ENCODE measurements at places on chromosomes 11 and 22. TPM values are rescaled to one million over a fixed set of nuclear protein-coding genes. Genes with fewer than 3 reads are reported as not detected.

GRCh38 chr11:113992459-113993110 lies 17.7 kb downstream of the HTR3A start:
- DNase-seq = no peak

Gene KCNK4
- total RNA-seq = under 0.01 TPM

GRCh38 chr22:24681236-24681635 lies 78.2 kb downstream of the GGT1 start:
- DNase-seq = peak; percentile 84

Gene PRR33
- not detected for total RNA-seq

- no peak for DNase-seq
Observed at GRCh38 chr11:83409891-83410290, 123.7 kb upstream of the CCDC90B start.

- no peak for DNase-seq
Observed at GRCh38 chr22:38710351-38710750, 4.6 kb downstream of the GTPBP1 start.

Gene TMEM132A
- total RNA-seq = 29.3 TPM

- DNase-seq = no peak
Observed at GRCh38 chr11:57314221-57314973, 10.4 kb downstream of the TNKS1BP1 start.

DNA sequence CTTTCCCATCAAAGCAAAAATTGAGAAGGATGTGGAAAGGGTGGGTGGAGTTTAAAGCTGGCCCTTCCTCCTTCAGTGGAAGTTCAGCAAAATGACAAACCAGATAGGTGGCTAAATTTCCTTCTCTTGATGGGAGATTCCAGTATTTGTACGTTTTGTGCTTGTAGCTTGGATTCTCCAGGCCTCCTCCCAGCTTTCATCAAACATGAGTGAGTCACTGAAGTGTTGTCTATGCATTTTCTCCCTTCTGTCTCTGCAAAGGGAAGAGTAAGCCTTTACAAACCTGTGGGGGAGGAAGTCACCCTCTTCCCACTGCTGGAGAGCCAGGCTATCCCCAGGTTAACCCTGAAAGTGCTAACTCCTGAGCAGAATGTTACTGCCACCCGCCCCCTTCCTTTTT lies 6.4 kb downstream of the MARK2 start:
- peak; percentile 72 for DNase-seq

- DNase-seq = peak; percentile 25
Observed at GRCh38 chr22:41501209-41501608, 32.3 kb downstream of the ACO2 start.

Gene OR4A16
- not detected for total RNA-seq
